ENCODE measurements at places on chromosomes 13 and 19.
A peak's percentile ranks its signal among the peaks of the same experiment; 100 is the strongest.

DNA sequence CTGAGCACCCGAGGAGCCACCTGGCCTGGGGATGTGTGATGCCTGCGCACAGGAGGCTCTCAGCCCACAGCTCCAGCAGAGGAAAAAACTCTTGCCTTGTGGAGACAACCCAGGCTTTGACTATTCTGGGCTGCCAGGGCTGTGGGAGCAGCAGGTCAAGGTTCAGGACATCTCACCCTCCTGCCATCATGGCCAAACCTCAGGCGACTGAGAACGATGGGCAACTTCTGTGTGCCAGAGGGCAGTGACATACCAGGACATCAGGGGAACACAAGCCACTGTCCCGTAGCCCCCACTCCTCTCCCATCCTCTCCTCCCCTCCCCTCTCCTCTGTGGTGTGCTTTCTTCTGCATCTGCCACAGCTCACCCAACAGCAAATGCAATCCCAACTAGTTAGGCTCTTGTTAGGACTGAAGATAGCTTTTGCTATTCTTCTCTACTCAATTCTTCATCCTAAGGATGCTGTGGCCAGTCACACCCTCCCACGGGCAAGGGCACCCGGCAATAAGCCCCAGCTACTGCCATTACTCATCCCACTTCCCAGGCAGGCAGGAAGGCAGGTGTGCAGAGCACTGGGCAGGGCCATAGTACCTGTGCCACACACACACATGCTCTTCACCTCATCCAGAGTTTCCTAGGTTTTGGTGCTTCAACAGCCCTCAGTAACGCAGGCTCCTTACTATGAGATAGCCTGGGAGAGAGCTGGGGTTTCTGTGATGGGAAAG is 16.8 kb downstream of the ELL start:
- no peak for DNase-seq

DNA sequence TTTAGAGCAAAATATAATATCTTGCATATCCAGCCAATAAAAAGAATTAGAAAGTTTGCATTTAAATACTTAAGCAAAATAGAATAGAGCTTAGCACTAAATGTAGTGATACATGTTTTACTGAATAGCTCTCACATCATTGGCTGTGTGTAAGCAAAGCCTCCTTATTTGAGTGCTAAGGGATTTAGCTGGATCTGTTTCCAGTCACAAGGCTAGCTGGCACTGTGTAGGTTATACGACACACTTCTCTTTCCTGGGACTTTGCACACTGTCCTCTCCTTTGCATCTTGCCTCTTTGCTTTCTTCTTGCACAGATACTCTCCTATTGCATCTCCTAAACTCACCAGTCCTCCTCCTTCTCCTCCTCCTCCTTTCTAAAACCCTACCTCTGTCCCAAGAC is 423.8 kb downstream of the KLF5 start:
- no peak for DNase-seq

- DNase-seq: peak; percentile 96
Measured at GRCh38 chr19:43474986-43475705, 9.7 kb upstream of the LYPD3 start.

DNA sequence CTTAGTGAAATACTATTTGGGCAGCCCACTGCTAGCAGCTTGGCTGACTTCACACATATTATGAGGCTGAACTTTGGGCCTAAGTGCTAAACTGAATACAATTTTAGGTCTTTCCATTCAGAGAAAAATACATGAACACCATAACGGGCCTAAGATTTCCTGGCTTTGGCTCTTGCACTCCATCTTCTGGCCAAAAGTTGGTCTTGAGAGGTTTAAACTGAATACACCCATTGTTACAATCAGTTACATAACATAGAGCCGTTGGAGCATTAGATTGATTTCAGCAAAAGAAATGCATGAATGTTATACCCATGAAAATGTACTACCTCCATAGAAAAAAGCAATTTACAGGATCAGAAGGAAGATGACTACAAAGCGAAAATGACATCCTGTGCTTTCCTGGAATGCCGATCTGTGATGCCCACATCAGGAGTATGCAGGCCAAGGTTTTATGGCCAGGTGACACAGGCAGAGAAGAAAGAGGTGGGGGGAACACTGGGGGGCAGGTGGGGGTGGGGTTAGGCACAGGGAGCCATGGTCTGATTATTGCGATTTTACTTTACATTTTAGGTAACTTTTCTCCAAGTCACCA is 11.1 kb upstream of the SHISA2 start:
- peak; percentile 66 for DNase-seq

DNA sequence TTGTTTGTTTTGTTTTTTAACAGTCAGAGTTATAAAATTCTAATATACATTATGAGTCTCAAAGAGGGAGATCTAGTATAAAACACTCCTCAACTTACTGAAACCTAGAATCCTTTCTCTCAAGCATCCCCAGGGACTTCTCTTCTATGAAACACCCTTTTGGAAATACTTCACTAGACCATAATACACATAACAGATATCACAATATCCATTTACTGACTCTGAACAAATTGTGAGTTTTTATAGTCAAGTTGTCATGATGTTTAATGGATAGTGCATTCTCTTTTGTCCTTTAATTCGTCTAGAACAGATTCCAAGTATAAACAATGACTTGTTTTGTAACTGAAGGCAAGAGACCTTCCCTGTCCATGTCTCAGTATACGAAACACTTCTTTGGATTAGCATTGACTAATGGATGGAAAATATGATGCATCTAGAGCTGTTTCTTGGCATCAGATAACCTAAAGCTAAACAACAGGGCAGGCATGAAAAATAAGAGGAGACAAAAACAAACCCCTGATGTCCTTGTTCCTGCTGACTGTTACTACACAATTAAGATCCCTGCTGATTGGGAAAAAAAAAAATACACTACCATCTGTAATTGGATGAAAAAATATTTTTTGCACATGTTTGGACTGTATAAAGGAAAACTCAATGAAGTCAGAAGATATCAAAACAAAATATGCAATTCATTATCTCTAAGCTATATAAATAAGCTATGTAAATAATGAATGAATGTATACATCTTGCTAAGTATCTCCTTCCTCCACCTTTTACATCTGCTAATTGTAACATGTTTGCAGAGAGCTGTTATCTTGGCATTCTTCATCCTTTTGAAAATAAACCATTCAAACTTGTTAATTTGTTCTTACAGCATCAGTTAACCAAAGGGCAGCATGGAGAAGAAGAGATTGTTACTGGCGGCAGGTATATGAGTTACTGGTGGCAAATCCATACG is 214.2 kb downstream of the LACC1 start:
- DNase-seq: no peak

- no peak for DNase-seq
Measured at GRCh38 chr13:34857558-34858325, 84.3 kb upstream of the NBEA start.

DNA sequence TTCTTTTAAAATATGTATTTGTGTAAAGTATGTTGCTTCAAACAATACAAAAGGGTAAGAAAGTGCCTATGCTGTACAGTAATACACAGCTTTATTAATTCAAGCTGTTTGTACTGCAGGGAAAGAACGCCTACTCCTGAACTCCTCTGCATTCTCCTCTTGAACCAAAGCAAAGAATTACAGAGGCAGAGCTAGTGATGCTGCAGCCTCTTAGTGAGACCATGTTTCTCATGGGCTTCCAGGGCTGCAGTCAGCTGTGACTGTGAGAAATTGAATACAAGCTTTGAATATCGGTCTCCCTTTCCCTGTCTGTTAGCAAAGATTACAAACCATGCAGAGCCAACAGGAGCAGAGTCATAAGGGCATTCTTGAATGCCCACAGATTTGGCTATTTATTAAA is 248.5 kb downstream of the SLITRK1 start:
- no peak for DNase-seq

GRCh38 chr13:42063105-42063504 is 14.7 kb downstream of the DGKH start:
- DNase-seq: no peak

- DNase-seq: no peak
Measured at GRCh38 chr13:42228527-42228926, 43.4 kb upstream of the AKAP11 start.

DNA sequence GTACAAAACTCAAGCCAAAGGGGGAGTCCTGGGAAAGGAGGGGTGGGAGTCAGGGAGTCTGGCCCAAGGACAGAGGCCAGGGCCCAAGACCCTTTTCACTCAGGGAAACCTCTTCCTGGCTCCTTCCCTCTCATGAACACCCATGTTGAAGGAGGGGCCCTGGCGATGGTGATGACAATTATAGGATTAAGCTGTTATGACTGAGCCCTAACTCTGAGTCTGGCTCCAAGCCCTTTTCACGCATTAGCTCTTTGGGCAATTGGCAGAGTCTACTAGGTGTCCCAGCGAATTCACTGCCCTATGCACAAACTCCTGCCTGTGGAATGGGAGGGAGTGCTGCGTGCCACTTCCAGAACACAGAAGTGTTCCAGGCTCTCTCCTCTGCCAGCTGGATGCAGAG is 20.7 kb downstream of the ZNF575 start:
- DNase-seq: no peak

DNA sequence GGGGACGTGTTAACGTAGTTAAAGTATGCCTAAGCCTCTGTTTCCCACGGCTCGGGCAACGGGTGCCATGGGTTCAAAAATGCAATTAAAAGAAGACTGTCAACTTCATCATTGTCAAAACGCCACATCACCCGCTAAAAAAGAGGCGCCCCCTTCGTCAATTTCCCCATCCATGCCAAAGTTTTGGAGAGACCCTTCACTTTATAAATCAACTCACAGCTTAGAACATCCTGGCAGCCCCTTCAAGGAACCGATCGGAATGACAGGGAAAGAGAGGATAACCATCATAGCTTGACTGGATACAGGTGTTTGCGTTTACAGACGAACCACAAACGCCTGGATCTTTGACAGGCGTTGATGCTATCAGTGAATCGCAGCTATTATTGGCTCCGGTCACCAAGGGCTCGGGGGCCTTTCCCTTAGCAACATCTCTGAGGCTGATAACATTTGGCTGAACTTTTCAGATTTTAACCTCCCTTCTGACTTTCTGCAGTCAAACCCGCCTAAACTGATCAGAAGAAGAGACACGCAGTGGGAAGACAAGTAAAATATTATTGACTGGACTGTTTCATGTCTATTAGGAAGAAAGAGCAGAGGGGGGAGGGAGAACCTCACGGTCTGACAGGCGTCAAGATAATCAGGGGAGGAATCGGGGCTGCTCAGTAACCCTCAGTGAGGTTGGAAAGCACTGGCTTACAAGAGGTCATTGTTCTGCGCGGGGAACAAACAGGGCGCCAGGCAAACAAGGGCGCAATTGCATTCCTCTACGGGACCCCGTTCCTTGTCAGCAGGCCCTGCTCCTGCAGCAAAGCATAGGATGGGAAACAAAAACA is 322.5 kb upstream of the ZNF507 start:
- no peak for DNase-seq

DNA sequence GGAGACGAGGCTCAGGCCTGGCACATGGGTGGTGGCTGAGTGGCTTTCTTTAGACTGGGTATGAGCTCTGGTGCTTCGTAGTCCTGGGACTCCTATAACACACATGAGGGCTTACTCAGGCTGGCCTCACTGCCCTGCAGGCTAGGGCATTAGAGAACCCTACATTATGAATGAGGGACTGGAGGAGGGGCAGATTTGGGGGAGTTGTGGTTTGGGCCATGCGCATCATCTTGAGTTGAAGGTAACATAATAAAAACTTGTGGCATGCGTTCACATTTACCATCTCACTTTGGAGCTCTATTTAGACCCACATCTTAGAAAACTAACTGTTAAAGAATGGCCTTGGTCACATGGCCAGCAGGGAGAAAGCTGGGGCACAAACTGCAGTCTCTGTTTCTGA is 54.2 kb downstream of the STARD13 start:
- no peak for DNase-seq

DNA sequence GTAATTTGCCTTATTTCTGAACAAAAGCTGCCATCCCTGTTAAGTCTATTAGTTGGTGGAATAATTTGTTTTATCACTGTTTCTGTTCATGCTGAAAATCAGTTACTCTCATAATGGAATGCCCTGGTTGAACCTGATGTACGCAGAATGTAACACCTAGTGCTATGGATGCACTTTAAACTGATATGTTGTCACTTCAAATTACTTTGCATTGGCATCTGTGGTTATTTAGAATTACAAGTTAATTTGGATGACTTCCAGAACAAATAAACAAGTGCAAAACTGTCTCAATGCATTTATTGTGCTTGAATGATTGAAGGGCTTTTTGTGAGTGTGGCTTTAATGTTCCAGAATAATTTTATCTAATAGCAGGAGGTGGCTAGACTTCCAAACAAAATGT is 368.2 kb upstream of the SLITRK5 start:
- no peak for DNase-seq

DNA sequence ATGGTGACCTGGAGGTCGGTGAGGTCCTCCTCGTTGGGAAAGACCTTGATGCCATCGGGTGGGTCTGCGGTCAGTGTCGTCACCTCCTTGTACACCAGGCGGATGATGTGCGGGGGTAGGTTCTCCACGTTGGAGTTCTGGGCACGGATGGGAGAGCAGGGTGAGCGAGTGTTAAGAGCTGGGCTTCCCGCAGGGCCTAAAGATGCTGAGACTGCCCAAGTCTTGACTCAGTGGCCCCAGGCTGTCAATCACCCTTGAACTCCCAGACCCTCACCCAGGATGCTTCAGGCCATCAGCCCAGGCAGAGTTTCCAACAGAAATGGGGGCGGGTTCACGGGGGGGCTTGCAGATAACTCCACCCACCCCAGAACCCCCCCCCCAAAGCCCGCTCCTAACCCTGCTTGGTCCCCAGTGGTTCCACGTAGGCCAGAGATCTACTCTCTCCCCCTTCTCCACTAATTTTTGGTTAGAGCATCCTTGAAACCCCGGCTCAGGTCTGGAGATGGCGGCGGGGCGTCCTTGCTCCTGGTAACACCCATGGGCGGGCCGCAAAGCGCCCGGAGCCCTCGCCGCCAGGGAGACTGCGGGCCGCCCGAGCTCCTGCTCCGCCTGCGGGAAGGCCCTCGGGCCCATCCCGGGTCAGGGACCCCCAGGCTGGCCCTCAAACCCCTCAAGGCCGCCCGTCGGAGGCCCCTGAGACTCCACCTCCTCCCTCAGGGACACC is 600 bp downstream of the UBE2S start:
- DNase-seq: peak; percentile 43

DNA sequence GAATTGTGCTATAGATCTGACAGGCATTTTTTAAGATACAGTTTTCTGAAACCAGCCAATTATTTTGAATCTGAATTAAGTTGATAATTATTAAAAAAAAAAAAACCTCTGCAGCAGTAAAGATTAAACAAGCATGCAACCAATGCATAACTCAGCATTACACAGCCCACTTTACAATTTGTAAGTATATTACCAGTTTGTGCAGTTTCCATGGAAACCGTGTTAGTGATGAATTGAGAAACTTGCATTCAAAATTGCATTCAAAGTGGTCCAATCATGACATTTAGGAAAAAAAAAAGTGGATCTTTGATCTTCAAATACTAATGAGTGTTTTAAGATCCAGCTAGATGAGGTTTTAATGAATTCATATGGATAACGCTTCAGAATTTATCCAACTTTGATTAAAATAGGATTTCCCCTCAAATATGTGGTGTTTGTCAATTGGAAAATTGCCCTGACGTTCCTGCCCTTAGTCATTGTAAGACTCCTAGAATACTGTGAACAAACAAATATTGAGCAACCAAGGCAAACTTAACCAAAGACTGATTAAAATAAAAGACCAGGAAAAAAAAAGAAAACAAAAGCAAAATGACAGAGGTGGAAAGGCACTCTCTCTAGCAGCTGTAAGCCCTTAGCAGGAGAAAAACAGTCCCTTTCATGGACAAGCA is 314.8 kb upstream of the MAB21L1 start:
- peak; percentile 87 for DNase-seq

- peak; percentile 88 for DNase-seq
Measured at GRCh38 chr19:18208098-18208951, 4.5 kb upstream of the RAB3A start.

GRCh38 chr19:1856698-1857603 is 6.4 kb downstream of the KLF16 start:
- peak; percentile 79 for DNase-seq

Measured in cardiac fibroblast (primary cell).